ENCODE measurements at places on chromosomes 16 and 17.

GRCh38 chr16:24102209-24102660 is 153.9 kb upstream of the CACNG3 start:
- DNase-seq = no peak

DNA sequence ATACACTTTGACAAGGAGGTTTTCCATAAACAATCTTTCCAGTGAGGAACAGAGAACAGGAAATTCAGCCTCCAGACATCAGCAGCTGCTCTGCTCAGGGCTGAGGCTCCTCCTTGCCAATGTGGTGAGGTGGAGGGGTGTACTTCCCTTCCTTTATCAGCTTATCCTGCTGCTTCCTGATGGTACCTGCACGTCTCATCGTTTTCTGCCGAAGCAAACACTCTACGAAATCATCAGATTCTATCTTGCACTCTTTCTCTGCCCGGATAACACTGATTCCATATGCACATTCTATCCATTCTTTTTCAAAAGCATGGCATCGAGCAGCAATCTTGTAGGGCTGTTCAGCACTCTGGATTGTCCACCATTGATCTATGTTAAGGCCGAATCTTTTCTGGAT is 15.4 kb upstream of the SEZ6 start:
- no peak for DNase-seq

- DNase-seq = no peak
Observed at GRCh38 chr16:24286741-24287405, 30.7 kb downstream of the CACNG3 start.

DNA sequence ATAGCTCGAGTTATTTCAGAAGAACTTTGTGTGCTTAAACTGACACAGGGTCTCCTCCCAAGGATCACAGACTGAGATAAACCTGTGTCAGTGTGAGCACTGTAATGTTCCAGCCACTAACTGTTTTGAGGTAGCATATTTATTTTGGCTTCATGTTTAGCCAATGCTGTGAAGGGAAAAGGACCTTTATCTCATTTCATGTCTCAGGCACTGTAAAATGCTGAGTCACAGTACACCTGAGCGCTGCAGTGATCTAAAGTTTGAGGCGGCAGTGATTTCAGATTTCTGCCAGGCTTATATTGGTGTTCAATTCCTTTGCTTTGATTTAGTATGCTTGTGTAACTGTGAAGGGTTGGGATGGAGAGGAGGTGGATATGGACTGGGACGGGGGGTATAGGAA is 3.1 kb upstream of the DNAJA2 start:
- DNase-seq = no peak

Data from activated T-cell treated with anti-CD3 and anti-CD28 coated beads, Interleukin-2, amount 50 U/mL, for 24 hours (primary cell).